GF-D8 (cell line): ENCODE measurements at places on chromosomes 2 and 18.

DNA sequence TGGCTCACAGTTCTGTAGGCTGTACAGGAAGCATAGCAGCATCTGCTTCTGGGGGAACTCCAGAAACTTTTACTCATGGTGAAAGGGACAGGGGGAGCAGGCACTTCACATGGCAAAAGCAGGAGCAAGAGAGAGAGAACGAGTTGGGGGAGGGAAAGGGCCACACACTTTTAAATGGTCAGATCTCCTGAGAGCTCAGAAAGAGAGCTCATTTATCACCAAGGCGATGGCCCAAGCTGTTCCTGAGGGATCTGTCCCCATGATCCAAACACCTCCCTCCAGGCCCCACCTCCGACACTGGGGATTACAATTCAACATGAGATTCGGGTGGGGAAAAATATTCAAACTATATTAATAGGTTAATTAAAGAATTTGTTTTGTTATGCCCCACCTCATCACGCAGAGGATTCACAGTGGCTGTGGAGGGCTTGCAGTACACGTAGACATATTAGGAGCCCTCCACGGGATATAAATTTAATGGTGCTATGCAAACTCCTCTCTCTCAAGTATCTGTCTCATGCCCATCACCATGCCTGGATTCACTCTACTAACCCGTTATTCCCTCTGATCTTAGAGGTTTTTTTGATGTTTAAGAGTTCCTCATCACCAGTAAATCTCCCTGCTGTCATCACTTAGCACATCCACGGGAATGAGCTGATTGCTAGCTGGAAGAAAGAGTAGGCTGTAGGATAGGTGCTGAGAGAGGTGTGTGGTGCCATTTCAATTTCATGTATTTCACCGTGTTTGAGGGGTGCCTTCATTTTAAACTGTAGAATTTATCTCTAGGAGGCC lies 84.5 kb upstream of the ARHGAP28 start:
- DNase-seq: no peak

GRCh38 chr18:35949903-35950627 lies 22.4 kb upstream of the RMP24 start:
- DNase-seq: no peak

DNA sequence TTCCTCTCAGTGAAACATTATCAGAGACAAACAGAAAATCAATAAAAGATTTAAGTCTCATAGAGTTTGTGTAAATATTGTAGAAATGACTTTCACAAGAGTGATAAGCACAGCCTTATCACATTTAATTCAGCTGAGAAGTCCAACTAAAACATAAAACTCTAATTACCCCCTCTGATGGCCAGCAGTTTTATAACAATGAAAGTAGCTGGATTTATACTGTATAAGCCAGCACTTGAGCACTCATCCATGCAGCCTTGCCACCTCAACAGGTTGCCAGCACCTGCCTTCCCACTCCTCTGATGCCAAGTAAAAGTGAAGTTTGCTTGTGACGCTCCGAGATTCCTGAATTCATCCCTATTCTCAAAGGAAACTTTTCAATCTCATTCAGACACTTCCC lies 103.0 kb upstream of the STK39 start:
- no peak for DNase-seq

DNA sequence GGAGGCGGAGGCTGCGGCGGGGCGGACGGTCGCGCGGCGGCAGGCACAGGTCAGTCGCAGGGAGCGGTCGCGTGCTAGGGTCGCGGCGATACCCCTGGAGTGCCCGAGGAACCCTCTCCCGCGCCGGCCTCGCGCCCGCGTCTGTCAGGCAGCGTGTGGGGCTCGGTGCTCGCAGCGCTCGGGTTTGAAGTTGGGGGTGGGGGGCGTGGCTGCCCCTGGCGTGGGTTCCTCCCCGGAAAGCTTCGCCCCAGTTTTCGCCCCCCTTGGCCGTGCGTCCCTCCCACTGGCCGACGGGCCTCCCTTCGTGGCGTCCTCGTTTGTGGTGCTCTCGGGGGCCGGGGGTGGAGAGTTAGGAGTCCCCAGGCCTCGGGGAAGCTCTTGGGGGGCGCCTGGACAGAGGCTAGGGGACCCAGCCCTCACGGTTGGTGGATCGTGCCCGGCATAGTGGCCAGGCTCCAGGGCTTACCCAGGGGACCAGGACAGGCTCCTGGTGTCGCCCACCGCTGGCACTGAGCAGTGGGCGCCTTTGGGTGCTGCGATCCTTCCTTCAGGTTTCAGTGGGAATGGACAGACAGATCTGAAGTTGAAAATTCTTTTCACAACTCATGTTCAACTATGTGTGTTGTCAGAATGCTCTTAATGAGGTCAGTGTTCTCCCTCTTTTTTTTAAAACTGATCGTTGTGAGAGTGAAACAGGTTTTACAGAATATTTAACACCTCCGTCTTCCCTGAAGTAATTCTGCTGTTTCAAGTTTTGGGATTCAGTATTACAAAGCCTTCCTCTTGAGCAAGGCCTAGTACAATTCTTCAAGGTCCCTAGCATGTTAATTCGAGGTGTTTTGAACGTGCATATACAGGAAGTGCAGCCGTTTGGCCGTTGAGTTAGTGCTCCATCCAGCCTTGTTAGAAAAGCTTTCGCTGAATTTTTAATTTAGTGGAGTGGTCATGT lies 604 bp downstream of the RALBP1 start:
- DNase-seq: peak; percentile 71

DNA sequence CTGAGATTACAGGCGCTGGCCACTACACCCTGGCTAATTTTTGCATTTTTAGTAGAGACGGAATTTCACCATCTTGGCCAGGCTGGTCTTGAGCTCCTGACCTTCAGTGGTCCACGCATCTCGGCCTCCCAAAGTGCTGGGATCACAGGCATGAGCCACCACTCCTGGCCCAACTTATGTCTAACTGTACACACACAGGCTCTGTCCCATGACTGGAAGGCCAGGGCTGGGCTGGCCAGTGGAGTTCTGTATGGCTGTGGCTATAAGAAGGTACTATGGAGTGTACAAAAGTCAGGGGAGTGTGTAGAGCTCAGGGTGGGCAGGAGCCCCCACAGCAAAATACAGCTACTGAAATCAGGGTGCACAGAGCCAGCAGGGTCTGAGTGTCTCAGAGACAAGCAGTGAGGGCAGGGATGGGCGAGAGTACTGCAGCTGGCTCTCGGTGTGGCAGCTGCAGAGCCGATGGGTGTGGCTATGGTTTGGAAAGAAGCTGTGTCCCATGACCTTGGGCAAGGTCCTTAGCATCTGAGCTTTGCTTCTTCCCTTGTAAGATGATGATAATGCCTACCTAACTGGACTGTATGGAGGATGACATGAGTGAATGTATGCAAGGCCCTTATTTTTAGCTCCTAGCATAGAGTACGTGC lies 10.4 kb upstream of the MSGN1 start:
- DNase-seq: no peak

GRCh38 chr18:72261590-72261989 lies 282.6 kb downstream of the CBLN2 start:
- no peak for DNase-seq

- DNase-seq: no peak
These were observed 250.0 kb downstream of the DSEL start for GRCh38 chr18:67266246-67267237.

GRCh38 chr2:77421971-77422370 lies 100.2 kb downstream of the LRRTM4 start:
- no peak for DNase-seq

DNA sequence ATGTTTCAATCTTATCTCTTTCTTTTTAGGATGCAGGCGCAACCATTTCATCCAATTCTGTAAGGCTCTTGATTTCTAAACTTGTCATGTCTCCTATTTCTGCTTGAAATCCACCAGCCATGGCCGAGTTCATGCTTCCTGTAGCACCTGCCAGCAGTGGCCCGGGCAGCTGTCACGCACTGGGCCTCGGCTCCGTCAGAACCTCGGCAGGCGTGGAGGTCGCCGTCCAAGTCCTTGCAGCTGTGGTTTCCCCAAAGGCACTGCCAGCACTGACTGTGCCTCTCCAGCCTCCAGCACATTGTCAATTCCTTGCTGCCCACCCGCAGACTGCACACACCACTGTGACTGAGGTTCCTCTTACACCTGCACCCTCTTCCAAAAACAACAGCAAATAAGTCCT lies 188.7 kb upstream of the SALL3 start:
- DNase-seq: no peak

GRCh38 chr18:44731530-44732237 lies 51.0 kb downstream of the SETBP1 start:
- no peak for DNase-seq

DNA sequence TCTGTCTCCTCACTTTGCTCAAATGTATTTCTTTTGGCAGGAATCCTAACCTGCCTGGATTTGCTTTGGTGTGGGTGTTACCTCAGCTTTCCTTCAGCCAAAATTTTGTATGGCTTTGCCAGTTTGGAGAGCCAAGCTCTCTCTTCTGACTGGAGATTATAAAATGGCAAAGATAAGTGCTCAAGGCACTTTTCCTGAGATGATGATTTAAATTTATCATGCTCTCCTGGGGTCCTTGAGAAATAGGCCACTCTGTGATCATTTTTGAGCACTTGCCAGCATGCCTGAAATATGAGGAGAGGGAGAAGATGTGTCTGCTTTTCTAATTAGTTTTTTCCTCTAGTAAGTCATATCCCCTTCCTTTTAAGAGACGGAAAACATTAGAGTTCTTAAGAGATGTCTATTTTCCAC lies 683.0 kb downstream of the SLC4A3 start:
- DNase-seq: no peak

DNA sequence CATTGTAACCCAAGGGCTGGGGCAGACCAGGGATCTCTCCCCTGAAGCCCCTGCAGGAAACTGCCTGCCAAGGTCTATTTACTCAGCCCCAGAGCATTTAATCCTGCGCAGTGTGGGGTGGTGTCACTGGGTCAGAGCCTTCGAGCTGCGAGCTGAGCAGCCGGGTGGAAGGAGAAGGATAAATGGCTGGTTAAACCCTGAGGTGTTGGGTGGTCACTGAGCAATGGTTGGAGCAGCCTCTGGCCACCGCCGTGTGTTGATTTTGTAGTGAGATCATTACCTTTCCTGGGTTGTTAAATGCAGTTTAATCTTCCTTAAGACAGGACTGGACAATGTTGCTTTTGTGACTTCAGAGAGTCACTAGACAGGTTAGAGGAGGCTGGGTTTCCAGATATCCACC lies 98.1 kb downstream of the SETBP1 start:
- no peak for DNase-seq

- DNase-seq: no peak
These were observed 1626.3 kb upstream of the CELF4 start for GRCh38 chr18:39191931-39192330.

DNA sequence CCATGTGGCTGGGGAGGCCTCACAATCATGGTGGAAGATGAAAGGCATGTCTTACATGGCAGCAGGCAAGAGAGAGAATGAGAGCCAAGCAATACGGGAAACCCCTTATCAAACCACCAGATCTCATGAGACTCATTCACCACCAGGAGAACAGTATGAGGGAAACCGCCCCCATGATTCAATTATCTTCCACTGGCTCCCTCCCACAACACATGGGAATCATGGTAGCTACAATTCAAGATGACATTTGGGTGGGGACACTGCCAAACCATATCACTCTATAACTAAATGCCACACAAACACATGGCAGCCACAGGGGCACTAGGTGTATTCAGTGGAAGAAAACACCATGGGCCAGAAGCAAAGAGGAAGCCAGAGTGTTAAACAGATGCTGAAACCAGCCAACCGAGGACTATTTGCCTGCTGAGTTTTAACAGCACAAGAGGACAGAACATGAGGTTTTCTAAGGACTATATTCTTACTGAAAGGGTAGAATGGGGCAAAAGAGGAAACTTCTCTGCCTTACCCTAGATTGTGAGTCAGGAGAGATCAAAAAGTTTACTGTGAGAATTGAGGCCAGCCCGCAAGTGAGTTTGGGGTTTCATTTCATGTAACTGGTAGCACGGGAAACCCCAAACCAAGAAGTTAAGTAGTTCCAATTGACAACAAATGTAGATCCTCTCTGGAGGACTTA lies 49.2 kb downstream of the SIGLEC15 start:
- no peak for DNase-seq

DNA sequence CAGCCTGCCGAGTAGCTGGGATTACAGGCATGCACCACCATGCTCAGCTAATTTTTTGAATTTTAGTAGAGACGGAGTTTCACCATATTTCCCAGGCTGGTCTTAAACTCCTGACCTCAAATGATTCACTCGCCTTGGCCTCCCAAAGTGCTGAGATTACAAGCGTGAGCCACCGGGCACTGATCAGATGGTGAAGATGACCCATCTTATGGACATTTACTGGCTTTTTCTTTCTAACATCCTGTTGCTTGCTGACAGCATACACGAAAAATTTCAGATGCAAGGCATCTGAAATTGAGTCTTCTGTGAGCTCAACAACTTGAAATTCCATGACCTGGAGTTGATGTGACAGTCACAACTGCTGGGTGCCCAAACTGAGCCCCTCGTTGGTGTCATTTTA lies 859.5 kb upstream of the CNTNAP5 start:
- no peak for DNase-seq

DNA sequence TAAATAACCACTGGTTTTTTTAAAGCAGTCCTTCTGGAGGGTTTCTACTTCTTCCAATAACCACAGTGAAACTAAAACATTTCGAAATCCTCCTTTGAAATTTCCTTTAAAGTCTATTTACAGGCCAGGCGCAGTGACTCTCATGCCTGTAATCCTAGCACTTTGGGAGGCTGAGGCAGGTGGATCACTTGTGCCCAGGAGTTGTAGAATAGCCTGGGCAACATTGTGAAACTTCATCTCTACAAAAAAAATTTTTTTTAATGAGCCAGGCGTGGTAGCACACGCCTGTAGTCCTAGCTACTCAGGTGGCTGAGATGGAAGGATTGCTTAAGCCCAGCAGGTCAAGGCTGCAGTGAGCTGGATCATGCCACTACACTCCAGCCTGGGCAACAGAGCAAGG lies 15.2 kb downstream of the KIDINS220 start:
- DNase-seq: peak; percentile 55

DNA sequence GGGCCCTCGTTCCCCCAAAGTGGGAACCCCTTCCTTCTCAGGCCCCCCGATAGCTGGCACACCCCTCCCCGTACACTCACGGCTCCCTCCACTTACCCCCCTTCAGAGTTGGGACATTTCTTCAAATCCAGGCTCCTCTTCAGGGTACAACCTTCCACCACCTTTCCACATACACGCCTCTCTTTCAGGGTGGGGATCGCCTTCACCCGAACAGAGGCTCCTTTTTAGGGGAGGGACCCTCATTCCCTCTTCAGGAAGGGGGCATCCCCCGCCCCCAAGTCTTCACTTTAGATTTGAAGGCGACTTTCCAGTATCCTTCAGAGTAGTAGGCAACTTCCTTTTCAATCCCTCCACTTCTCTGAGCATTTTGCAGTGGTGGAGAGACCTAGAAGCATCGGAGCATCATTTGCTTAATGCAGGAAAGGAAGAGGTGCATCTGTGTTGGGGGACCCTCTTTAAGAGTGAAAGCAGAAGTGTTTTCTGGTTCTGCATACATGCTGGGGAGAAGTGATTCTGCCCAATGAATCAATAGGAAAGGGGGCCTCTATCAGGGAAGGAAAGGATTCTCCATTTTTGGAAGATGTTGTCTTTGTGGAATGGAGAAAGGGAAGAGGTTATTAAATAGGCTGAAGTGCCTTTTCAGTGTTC lies 845 bp downstream of the EML4 start:
- no peak for DNase-seq

- no peak for DNase-seq
These were observed 323.0 kb downstream of the TSN start for GRCh38 chr2:122078451-122078850.

GRCh38 chr18:30280861-30281470 lies 761.6 kb downstream of the DSC3 start:
- DNase-seq: no peak
